ENCODE measurements at places on chromosomes 5 and 9.
A peak's percentile ranks its signal among the peaks of the same experiment; 100 is the strongest.

DNA sequence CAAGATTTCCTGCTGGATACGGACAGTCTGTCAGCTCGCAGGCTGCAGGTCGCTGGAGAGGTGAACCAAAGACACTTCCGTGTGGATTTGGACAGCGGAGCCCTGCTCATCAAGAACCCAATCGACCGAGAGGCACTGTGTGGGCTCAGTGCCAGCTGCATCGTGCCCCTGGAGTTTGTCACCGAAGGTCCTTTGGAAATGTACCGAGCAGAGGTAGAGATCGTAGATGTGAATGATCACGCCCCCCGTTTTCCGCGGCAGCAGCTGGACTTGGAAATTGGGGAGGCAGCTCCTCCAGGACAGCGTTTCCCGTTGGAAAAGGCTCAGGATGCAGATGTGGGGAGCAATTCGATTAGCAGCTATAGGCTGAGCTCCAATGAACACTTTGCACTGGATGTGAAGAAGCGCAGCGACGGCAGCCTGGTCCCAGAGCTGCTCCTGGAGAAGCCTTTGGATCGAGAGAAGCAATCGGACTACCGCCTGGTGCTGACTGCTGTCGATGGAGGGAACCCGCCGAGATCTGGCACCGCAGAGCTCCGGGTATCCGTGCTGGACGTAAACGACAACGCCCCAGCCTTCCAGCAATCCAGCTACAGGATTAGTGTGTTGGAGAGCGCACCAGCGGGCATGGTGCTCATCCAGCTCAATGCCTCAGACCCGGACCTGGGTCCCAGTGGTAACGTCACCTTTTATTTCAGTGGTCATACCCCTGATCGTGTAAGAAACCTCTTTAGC, 658 bp downstream of the PCDHGC4 start:
- no peak for DNase-seq

- DNase-seq, result no peak
Observed at GRCh38 chr9:18441261-18441660, 32.7 kb upstream of the ADAMTSL1 start.

DNA sequence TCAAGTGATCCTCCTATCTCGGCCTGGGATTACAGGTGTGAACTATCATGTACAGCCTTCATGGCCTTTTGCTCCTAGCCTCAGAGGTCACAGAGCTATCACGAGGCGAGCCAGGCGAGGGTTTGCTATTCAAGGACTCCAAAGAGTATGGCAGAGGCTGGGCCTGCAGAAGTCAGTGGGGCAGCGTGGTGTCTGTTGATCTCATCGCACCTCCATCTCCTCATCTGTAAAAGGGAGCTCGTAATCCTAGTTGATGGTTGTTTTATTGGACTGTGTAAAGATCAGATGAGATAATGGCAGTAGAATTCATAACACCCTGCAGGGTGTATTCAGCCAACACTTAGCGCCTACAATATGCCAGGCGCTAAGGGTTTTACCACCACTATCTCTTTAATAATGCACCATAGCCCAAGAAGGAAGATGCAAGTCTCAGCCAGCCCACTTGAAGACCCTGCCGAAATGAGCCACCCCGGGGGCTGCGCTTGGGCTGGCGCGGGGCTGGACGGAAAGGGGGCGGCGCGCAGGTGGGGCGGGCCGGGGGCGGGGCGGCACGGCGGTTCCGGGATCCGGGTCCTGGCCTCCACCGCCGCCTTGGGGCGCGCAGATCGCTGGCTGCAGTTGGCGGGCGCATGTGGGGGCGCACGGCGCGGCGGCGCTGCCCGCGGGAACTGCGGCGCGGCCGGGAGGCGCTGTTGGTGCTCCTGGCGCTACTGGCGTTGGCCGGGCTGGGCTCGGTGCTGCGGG, at the start of gene GALNT12:
TSS of gene GALNT12 (plus strand) at position 601 of the 744 bp plus-strand sequence. CDS start at position 630, 29 bp downstream.
- peak; percentile 25 for DNase-seq

GRCh38 chr5:55897905-55898304, 46.7 kb downstream of the IL31RA start:
- DNase-seq, result no peak

DNA sequence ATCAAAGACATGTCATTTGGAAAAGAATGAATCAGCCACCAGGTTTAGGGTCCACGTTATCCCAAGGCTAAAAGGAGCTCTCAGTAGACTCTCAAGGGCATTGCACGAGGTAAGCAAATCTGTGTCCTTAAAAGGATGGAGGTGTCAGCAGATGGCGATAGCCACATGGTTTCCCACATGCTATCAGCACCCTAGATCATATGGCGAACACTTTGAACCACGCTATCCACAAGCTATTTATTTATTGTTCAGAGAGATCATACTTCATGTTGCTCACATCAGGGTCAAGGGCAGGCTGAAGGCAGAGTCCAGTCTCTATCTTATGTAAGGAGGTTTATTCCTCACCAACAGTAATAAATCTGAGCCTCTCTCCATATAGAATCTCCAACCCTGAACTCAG, 43.7 kb downstream of the CDH6 start:
- no peak for DNase-seq

GRCh38 chr9:137453643-137454081, 5.5 kb downstream of the NSMF start:
- DNase-seq, result peak; percentile 50

- DNase-seq, result no peak
Observed at GRCh38 chr5:32777222-32777621, 66.1 kb downstream of the NPR3 start.

DNA sequence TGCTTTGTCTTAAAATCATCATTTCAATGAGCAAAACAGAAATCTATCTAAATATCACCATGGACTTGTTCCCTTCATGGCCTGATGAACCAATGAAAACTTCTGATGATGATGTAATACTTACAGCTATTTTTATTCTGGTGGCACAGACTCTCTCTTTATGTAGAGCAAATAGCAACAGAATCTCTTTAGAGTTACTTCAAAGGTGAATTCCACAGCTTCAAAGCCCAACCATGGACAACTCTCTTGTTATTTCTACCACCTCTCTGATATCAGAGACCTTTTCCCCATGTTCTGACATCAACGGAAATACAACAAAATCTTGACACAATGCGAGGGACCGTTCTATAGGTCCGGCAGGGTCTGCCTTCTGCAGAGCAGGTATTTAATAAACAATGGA, 70.1 kb downstream of the RETREG1 start:
- DNase-seq, result no peak

DNA sequence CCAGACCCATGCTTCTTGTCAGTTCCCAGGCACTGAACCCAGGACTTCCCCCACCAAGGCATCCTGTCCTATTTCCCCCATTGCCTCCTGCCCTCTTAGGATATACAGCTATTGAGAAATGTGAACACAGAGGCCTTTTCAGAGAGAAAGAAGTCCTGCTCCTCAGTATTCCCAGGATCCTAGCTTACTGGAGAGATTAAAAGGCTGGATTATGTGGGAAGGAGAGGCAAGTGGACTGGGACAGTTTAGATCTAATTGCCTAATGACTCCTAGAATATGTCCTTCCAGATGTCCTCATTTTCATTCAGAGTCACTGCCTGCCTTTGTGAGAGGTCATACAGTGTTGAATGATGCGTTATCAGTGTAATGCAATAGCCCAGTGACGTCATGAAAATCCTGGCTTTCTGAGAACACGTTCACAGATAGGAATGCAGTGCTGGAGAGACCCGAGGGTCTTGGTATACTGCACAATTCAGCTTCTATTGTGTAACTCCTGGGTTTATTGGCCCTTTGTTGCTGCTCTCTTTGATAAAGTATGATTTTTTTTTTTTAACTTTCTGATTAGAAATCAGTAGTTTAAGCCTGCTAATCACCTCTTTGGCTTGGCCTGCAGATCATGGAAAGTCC, 26.2 kb downstream of the WWC1 start:
- DNase-seq, result no peak

GRCh38 chr5:130166839-130167490, 262.7 kb downstream of the CHSY3 start:
- no peak for DNase-seq

DNA sequence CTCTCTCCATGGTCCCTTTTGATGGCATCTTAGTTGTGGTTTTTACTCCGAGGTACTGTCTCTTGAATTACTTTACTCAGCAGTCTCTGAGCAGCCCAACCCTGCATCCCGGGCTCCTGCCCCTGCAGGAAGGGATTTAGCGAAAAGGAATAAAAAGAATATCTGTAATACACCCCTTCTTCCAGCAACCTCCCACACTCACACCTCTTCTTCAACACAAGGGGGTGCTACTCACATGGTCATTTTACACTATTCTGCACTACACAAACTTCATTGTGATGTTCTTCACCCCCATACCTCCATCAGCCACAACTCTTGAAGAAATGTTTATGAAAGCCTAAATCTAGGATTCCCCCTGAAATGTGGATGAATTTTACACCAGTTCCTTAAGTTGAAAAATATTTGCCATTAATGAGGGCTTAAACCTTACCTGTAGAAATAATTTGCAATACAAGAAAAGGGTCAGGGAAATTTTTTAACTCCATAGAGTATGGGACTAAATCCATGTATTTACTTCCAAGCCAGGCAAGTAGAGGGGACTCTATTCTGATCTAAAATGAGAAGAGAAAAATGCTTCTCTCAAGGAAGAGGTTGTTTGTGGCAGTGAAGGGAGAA, 26.0 kb downstream of the TPD52L3 start:
- peak; percentile 6 for DNase-seq

Measured in stimulated activated CD4-positive, alpha-beta T cell treated with anti-CD3 and anti-CD28 coated beads, TNF-alpha, amount 100 ng/mL, for 1 hour (primary cell).